Activated naive CD8-positive, alpha-beta T cell treated with anti-CD3 and anti-CD28 coated beads for 36 hours (primary cell): ENCODE measurements at places on chromosomes 6 and 20.

DNA sequence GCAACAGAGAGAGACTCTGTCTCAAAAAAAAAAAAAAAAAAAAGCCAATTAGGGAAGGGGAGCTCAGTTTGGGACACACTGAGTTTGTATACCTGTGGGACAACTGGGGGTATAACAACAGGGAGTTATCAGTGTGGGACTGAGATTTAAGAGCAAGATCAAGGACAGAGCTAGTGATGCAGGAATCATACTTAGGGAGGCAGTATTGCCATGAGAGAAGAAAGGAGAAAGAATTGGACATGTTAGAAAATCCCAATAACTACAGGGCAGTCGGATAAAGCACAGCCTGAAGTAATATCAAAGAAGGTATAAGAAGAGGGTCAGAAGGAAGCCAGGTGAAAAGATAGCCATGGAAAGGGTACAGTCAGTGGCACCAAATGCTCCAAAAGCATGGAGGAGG lies 121.2 kb downstream of the PTPRT start:
- no peak for DNase-seq

DNA sequence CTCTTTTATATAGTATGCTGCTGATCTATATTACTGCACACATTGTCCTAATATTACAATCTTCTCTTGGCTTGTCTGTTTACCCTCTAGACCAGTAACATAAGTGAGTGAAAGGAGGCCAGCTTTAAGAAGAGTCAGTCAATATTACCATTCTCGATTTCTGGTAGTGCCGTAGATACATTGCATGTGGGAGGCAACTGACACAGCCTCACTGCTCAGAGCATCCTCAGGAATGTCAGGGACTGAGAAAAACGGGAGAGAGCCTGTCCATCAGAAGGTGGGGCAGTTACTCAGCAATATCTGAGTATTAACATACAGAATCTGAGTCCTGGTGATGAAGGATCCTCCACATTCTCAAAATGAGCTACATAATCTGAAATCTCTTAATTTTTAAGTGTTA lies 259.9 kb downstream of the GJA1 start:
- no peak for DNase-seq

GRCh38 chr6:149924933-149925252 lies 2.0 kb upstream of the RAET1G start:
- DNase-seq, result no peak

GRCh38 chr6:11374036-11375010 lies 141.9 kb upstream of the NEDD9 start:
- DNase-seq, result peak; percentile 51

DNA sequence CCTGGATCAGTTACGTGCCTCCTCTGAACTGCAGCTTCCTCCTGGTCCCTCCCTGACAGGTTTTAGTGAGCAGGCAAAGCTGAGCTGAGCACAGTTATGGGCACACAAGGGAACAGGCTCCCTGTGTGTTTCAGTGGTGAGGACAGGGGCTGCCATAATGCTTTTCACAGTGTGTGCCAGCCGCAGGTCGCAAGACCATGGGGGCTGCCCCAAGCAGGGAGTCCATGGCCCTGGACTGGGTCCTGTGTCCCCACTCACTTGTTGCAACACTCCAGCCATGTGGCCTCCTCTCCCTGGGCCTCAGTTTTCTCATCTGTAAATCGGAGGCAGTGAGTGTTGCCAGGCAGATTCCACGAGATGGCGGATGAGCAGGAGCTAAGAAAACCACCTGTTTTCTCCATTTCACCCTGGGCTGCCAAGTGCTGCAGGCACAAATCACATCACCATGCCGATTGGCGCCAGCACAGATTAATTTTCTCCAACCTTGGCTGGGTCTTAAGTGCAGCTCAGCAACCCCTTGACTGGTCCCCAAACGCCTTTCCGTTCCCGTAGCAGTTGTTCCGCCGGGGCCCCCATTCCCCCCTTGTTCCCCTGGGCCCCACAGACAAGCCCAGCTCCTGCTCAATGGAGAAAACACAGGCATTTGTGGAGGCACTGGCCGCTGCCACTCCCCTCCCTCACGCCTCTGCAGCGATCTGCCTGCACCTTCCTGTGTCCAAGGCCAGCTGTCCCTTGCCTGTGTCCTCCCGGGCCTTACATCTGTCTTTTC lies 57.1 kb upstream of the NNAT start:
- DNase-seq, result no peak
